Effector CD4-positive, alpha-beta T cell (primary cell): ENCODE measurements at places on chromosomes 6 and 20.

GRCh38 chr20:9081423-9081966 is 12.6 kb downstream of the PLCB4 start:
- DNase-seq, result no peak

GRCh38 chr6:46380152-46380807 is 111.0 kb downstream of the RCAN2 start:
- no peak for DNase-seq

GRCh38 chr6:126539022-126539421 is 199.1 kb downstream of the CENPW start:
- no peak for DNase-seq

DNA sequence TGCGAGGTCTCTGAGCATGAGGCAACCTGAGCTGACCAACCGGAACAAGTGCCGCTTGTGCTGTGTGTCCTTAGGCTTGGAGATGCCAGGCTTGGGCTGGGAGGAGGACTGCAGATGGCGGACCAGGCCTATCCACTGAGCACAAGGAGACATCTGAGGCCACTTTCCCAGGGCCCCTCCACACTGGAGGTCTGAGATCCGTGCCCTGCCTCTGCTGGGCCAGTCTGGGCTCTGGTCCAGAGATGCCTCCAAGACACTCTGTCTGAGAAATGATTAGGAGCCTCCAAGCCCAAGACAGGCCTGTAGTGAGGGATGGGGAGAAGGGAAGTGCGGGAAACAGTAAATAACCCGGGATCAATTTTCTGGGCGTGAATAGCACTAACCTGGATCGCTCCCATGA is 3.0 kb upstream of the MLN start:
- DNase-seq, result no peak

DNA sequence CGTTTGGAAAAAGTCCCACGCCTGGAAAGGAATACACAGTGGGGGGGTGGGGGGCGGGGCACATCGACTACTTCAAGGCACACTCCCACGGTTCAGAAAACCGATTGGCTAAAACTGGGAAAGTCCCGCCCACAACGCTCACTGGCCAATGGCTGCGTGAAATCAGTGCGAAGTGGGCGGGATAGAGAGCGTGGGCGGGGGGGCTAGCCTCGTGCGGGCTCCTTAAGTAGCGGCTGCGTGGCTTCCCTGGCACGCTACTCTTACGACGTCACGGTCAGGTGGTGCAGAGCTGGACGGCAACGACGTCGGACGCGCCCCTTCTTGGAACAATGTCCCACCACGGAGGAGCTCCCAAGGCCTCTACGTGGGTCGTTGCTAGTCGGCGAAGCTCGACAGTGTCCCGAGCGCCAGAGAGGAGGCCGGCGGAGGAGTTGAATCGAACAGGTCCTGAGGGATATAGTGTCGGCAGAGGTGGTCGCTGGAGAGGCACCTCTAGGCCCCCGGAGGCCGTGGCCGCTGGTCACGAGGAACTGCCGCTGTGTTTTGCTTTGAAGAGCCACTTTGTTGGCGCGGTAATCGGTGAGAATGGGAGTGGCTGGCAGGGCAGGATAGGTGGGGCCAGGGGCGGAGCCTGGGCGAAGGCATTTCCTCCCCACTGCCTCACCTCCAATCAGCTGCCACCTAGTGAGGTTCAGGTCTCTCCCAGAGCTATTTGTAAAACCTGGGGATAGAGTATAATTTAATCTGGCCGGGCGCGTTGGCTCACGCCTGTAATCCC is at the start of gene DDX43:
Gene DDX43 (plus strand): TSS at position 252 of the 778 bp plus-strand sequence. CDS start 78 bp downstream, at position 330.
- DNase-seq, result peak; percentile 2

GRCh38 chr6:122894791-122895190 is 101.2 kb upstream of the CLVS2 start:
- no peak for DNase-seq

DNA sequence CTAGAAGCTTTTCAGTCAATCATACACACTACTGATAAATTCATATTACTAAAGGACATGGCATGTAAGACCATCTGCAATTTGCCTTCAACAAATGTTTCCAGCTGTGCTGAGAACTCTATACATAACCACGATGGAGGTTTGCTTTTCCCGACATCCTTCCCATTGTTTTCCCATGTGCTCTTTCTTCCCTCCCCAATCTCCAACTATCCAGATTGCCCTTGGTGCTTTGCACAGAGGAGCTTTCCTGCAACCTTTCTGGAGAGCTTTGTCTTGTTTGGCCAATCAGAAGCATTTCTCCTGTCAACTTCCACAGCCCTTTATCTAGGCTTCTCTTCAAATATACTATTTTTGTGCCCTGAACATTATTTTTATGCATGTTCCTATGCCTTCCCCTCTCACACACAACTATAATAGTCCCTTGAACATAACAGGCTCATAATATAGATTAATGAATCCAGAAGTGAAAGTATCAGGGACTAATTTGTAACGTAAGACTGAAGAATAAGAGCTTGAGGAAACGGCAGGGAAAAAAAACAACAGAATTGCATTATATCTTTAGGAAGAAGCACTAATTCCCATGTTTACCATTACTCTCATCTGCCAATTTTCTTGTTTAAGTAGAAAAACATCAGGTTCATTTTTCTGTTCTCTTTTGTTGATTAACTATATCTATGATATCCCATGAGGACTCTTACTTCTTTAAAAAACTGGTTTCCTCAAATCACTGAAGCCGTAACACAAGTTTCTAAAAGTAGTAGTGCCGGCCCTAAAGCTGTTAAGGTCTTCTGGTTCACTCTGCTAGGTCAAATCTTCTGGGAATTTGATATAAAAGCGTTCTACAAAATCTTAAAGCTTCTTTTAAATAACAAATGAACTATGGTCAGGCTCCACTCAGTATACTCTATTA is 20.1 kb downstream of the SMLR1 start:
- DNase-seq, result no peak

DNA sequence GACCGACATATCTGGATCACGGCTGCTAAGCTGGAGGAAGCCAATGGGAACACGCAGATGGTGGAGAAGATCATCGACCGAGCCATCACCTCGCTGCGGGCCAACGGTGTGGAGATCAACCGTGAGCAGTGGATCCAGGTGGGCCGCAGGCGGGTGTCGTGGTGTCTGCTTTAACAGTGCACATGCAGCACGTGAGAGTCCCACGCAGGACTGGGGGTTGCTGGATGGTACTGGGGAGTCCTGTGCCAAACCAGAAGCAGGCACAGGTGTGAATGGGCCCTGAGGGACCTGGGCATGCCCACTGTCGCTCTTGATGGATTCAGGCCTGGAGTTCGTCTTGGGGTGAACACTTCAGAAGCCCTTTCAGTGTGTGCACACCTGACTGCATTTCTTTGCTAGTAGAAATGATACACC is 24.6 kb upstream of the C20orf204 start:
- DNase-seq, result no peak
